ENCODE measurements at places on chromosomes 12 and 14.

DNA sequence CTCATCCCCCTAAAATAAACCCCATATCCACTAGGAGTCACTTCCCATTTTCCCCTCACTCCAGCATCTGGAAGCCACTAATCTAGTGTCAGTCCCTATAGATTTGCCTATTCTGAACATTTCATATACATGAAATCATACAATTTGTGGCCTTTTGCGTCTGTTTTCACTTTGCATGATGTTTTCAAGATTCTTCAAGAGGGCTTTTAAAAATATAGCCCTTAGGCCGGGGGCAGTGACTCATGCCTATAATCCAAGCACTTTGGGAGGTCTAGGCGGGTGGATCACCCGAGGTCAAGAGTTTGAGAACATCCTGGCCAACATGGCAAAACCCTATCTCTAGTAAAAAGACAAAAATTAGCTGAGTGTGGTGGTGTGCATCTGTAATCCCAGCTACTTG is 104.7 kb downstream of the VEZT start:
- DNase-seq: no peak

DNA sequence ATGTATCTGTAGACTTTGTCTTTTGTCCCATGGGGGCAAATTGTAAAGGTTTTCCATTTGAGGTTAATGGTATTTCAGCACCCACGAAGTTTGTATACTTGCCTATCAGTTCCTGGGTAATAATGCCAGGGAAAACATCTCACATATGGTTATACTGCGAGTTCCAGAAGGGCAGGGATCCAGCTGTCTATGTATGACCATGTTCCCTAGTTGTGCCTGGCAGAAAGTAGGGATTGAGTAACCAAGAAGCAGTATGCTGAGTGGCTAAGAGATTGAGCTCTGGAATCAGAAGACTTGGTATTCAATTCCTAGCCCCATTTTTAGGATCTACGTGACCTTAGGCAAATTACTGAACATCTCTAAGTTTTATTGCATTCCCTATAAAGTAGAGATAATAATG is 173.2 kb upstream of the PWP1 start:
- DNase-seq: no peak

DNA sequence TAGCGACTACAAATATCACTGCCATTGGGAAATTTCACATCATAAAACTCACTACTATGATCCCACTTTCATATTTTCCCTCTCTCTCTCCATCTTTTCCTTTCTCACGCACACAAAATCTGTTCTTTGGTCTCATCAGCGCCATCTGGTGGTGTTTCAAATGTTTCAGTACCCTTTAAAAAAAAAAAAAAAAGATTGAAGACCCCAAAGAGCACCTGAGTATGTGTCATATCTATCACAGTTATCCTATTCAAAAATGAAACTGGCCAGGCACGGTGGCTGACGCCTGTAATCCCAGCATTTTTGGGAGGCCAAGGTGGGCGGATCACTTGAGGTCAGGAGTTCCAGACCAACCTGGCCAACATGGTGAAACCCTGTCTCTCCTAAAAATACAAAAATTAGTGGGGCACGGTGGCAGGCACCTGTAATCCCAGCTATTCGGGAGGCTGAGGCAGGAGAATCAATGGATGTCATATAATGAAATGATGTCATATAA is 72.4 kb downstream of the TTC9 start:
- no peak for DNase-seq

GRCh38 chr14:79101388-79101787 is 931.2 kb downstream of the NRXN3 start:
- DNase-seq: no peak

DNA sequence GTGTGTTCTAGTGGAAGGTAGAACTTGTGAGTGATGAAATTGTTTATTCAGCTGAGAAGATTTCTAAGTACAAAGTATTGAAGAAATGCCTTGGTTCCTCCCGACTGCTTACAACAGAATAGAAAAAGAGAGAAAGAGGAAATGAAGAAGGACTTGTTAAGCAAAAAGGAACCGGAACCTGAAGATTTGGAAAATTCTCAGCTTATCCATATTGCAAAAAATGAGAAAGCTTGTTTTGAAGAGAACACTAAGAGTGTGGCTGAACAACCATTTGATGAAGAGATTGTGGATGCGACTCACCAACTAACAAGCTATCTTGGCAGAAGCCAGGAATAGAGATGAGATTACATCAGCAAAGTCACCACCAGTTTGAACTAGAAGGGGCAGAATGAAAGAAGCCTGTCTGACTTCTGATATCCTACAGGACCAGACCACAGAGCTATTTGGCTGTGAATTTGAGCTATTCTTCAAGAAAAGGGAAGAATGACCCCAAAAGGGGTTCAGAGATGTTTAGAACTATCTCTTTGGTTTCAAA is 15.1 kb downstream of the NDUFA9 start:
- DNase-seq: no peak

DNA sequence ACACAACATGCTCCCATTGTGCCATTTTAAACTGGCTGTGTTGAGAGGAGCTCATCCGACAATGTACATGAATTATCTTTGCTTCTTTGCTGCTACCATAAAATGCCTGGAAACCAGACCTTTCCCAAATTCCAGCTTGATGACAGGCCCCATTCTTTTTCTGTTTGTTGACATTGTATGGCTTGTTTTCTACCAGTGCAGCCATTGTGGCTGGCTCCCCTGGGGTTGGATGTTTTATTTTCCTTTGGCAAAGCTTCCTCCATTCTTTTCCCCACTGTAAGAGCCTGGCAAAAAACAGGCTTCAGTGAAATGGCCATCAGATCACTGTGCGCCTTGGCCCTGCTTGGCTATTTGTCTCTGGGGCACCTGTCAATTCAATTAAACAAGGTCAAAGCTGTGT is 532.5 kb downstream of the VRK1 start:
- DNase-seq: no peak

- DNase-seq: no peak
These were observed 4.1 kb upstream of the SERPINA1 start for GRCh38 chr14:94392510-94392935.

DNA sequence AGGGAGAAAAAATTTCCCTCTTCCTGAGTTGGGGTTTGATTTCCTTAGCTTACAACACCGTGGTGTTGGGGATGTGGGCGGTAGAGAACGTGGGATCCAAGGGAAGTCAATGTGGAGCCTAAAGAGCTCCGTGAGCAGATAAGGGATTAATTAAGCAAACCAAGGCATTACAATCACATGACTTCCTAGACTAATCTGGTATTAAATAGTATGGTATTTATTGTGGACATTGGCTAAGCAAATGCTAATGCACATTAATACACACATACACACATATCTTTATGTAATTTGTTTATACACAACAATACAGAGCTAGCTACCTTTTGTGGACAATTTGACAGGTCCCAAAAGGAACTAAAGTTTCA is 791 bp upstream of the RNF41 start:
- no peak for DNase-seq

- no peak for DNase-seq
These were observed 235.0 kb upstream of the PDZRN4 start for GRCh38 chr12:40953076-40953475.

DNA sequence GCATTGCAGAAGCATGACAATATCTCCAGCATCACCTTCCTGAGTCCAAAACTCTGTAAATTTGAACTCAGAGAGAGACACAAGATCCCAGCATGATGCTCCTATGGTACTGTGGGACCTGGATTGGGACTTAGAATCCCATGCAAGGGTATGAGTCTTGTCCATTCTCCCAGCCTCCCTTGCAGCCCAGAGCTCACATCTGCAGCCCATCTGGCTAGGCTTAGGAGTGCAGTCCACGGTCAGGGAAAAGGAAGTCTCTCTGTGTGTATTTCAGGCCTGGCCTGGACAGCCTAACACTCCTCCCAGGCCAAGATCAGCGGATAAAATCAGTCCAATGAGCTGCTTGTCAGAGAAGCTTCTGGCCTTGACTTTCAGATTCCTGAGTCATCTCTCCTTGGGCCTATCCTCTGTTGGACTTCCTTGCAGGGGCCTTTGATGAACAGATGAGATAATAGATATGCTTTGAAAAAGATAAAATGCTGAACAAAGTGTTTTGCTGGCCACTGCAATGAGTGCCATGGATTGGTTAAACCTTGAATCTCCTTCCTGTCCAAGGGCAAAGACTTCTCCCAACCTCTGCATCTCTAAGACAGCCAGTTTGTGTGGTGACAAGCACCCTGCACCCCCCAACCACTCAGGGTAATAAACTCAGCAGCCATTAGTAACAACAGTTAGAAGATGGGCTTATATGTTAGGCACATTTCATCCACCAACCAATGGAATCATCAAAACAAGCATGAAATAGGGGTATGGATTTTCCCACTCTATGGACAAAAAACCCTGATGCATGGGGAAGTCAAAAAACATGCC is 412.8 kb upstream of the TBX3 start:
- DNase-seq: no peak

DNA sequence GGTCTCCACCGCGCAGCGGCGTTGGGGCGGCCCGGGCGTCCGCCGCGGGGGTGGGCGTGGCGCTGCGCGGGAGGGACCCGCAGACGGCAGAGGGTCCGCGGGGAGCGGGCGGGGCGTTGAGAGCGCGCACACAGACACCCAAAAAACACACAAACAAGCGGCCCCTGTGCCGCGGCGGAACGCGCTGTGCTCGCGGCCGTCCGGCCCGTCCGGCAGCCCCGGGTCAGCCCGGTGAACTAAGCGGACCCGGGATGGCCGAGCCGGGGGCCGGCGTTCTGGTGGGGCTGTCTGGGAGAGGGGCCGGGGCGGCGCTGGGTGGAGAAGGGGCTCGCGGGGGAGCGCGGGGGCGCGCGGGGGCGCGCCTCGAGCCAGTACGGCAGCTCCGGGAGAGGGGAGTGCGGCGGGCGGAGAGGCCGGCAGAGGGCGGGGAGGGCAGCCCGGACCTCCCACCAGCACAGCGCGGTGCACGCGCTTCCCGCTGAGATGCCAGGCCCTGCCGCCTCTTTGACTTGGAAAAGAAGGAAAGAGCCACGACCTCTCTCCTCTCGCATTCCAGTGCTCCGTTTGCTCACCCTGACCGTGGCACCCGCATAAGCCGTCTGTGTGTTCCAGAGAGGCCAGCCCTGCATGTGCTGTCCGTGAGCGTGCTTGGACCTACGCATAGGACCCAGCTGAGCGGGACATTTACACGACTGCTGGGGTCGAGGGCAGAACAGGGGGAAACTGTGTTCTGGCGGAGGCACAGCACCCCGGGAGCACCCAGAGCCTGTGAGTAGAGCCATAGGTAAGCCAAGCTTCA is 10.3 kb downstream of the SLC6A12 start:
- DNase-seq: no peak

DNA sequence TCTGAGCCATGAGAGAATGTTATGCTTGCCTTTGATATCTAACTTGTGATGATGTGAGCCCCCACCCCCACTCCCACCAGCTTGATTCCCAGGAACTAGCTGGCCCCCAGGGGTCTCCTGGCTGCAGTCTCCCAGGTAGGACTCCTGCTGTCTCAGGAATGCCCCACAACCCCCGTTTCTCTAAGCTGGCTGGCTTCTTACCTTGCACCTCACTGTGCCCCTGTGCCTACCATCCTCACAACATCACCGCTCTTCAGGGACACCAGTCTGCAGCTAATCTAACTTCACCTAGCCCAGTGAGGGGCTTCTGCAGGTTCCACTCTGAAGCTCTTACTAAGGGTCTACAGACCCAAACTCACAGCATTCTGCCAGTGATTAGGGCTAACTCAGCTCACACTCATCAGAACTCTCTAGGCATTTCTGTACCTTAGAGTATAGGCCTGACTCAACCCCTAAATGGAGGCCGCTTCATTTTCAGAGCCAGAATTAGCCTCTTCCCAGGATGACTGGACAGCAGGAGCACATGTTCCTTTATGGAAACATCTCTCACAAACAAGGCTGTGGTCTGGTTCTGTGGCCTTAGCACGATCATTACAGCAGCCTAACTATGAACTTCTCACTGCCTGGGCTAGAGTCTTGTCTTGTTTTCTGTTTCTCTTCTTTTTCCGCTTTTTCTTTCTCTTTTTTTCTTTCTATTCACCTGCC is 72.8 kb upstream of the IFNG-AS1 start:
- no peak for DNase-seq

DNA sequence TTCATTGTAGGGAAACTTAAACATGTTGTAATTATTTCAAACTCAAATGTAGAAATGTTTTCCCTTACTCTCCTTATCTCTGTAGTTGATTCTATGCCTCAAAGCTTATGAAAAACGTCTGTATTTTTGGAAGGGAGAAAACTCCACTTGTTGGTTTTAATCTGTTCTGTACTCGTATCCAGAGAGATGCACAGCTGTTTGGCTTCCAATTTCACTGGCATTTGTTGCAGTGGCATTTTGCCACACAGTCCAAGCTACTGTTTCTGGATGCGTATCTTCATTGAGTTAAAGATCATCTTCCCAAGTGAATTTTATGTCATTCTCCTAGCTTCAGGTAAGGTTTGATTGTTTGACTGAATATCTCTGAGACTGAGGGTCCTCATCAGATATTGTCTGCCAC is 481.4 kb downstream of the TRHDE start:
- no peak for DNase-seq

GRCh38 chr12:75048767-75049166 is 160.9 kb downstream of the KCNC2 start:
- DNase-seq: no peak

GRCh38 chr12:19517583-19517982 is 78.3 kb downstream of the AEBP2 start:
- no peak for DNase-seq

GRCh38 chr12:68276402-68276930 is 23.1 kb upstream of the IL22 start:
- DNase-seq: no peak

DNA sequence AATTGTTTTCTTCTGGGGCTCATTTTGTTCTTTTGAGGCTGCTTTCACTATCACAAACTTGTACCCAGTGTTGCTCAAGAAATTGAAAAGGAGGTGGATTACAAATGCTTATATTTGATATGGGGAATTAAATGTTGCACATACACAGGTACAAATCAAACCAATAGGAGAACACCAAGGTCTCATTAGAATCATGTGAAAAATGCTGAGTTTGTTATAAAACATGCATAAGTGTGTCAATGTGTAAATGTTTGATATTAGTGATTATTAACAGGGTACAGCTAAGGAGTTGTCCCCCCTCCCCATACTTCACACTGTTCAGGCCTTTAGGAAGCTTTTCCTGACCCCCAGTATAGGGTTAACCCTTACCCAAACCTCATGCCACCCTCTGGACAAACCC is 971.2 kb upstream of the SEL1L start:
- DNase-seq: no peak

DNA sequence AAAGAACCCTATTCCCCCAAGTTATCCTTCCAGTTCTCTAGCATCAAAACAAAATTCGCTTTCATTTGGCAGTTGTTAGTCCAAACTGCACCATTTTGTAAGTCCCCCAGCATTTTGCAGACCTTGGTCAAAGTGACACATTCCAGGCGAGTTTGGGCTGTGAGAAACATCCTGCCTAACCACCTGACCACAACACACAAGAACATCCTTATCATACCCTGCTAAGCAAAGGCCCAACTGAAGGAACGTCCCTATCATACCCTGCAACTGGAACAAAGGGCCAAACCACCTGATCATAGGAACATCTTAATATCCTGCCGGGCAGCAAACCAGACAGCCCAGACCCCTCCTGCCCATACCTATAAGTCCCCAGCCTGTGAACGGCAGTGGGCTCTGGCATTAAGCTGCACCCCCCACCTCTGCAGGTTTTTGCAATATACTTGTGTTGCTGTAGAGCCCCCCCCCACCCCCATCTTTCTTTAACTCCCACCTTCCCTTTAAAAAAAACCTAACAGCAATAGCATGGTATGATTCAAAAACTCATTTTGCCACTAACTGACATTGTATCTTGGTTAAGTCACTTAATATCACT is 2.7 kb downstream of the PCNX4 start:
- no peak for DNase-seq
